ENCODE measurements at places on chromosomes 6 and 20.

DNA sequence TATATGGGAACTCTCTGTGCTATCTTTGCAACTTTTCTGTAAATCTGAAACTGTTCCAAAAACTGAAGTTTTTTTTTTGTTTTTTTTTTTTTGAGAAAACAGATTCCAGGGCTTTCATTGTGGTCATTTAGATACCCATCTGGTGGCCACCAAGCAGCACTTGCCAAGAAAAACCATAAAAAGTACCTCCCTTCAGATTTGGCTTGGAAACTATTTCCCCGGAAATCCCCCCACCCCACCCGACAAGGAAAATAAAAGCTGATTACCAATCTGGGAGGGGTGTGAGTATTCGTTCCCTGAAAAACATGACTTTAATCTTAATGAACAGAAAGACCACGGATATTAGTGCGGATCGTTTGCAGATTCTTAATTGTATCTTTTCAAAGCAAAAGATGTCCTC is 1.9 kb downstream of the NFATC2 start:
- no peak for DNase-seq

GRCh38 chr6:35370124-35370741 is 27.9 kb downstream of the PPARD start:
- DNase-seq = no peak

GRCh38 chr6:51865176-51865575 is 222.2 kb downstream of the PKHD1 start:
- no peak for DNase-seq

DNA sequence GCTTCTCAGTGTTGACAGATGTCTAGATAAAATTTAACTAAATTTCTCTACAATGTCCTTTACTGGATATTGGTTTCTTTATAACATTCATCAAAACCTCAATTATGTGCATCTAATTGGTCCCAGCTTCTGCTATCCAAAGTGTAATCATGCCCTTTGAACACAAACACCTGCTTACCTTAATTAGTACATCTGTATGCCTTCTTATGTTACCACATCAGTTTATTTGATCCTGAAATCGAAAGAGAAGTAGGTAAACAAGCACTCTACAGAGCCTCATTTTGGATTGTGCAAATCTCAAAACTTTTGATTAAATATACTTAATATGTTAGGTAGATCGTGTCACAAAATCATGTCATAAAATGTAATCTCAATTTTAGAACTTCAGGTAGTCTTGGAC is 36.5 kb downstream of the TAB2 start:
- DNase-seq = no peak

- DNase-seq = no peak
These were observed 31.5 kb downstream of the SNX5 start for GRCh38 chr20:17936761-17937732.

GRCh38 chr6:156219973-156220372 is 557.2 kb upstream of the ARID1B start:
- no peak for DNase-seq

DNA sequence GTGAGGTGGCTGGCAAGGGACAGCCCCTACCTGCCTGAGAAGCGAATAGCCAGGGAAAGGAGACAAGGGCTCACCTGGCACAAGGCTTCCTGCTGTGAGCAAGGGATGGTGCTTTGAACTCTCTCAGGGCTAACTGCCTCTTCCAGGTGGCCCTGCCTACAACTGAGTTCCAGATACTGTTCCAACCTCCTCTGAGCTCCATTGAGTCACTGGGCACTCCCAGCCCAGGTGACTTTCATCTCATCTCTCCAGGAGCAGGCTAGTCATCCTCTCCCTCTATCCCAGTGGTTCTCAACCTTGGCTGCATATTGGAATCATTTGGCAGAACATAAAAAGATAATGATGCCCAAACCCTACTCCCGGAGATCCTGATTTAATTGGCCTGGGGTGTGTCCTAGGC is 374.0 kb upstream of the ZFP64 start:
- no peak for DNase-seq

GRCh38 chr6:20198775-20199174 is 13.5 kb downstream of the MBOAT1 start:
- DNase-seq = no peak

DNA sequence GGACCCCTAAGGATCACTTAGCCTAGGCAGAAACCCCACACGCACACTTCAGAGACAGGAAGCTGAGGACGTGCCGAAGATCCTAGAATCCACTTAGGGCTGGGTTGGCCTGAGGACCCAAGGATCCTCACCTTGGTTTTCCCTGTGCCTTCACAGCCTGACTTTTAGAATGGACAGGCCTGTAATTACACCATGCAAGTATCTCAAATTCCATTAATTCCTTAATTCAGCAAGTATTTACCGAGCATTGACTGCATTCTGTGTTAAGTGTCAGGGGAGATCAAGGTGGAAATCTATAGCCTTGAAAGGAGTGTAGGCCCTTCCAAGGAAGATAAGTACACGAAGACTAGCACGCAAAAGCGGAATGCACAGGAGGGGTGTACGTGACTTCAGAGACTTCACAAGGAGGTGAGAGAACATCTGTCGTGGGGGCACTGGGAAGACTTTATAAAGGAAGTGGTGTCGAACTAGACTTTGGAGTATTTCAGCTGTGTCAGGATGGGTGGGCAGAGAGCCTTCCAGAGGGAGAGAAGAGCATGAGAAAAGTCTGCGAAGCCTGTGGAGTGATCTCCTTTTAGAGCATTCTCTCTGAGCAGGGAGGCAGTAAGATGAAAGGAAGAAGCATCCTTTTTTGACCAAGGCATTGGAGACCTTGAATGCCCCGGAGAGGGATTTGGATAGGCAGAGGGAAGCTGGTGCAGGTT is 4.0 kb downstream of the DSP start:
- DNase-seq = no peak

GRCh38 chr6:31899882-31900722 is 1.8 kb downstream of the ZBTB12 start:
- DNase-seq = no peak

- DNase-seq = no peak
These were observed 150.5 kb upstream of the PTPN1 start for GRCh38 chr20:50359607-50360217.

DNA sequence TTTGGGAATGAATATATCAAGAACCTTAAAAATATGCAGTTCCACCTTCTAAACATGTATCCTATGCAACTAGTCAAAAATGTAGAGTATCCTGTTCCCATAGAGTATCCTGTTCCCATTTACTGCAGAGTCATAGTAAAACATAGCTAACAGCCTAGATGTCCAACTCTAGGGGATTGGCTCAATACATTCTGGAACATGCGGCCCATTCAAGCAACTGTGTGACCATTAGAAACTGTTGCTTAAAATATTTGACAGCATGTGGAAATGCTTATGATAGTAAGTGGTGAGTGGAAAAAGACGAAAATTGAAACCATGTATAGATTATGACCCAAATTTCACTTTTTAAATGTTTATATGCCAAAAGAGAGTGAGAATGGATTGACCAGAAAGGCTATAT is 11.2 kb downstream of the FOXP4 start:
- no peak for DNase-seq

DNA sequence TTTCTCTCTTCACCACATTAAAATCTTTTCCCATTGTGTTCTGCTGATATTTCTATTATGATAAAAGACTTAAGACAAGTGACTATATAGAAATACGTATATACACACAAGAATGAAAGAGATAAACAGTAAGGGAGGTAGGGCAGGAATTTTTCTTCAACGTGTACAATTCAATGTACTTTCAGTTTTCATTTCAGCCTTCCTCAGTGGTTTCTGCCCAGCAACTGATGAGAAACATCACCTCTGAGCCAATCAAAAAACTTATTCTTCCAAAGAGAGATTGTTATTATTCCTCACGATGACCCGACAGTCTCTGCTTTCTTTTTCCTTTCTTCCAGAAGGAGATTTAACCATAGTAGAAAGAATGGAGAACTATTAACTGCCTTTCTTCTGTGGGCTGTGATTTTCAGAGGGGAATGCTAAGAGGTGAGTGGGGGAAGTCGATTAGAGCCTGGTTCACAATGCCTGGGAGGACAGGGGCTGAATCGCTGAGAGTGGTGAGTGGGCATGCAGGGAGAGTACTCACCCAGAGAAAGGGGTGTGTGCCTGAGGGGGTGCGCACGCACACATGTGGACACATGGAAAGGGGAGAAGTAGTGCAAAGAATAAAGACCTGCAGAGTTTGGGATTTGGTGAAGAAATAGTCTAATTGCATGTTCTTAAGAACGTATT is at the start of gene BTN3A1:
TSS of gene BTN3A1 (plus strand) at position 289 of the 672 bp plus-strand sequence. CDS start 3,289 bp downstream, outside the sequence.
- DNase-seq = peak; percentile 68

DNA sequence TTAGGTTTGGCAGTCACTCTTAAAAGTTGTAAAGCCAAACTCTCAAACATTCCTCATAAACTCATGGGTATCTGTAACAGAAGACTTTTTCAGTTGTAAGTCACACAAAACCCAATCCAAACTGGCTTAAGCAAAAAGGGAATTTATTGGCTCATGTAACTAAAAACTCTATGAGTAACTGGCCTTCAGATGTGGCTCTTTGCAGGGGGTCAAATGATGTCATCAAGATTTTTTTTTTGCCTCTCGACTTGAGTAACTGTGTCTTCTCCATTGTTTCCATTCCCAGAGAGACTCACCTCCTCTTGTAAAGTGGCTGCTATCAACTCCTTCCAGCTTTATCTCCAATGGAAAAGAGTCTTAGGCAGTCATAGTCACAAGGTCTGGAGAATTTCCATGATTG is 645.0 kb downstream of the DHX35 start:
- no peak for DNase-seq

- no peak for DNase-seq
These were observed 422.7 kb downstream of the TFAP2B start for GRCh38 chr6:51241376-51241775.

- DNase-seq = no peak
These were observed 77.6 kb upstream of the BACH2 start for GRCh38 chr6:90374201-90374600.

- no peak for DNase-seq
These were observed 125.0 kb upstream of the GRIK2 start for GRCh38 chr6:101268541-101268940.

DNA sequence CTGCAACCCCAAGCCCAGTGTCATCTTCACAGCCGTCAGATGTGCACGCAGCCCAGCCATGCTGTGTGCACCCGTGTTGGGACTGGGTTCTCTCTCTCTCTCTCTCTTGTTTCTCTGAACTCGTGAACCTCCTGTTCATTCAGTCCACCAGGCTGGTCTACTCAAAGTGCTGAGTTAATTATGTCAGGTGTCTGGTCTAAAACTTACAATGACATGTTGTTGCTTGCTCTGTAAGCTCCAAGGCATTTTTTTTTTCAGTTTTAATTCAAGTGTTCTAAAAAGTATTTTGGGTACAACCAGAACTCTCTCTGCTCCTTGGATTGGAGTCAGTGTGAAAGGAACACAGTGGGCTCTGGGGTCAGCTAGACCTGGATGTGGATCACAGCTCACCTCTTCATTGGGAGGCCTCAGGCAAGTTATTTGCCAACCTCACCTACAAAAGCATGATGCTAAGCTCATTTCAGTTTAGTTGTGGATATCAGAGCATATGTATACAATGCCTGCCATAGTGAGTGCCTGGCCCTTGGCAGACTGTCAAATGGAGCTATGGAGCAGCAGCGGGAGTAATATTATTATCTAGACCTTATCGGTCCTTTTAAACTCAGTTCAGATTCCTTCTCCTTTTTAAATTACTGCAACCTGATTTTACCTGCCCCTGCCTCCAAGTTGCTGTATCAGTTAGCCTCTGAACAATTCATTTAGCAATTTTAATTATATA is 59.5 kb downstream of the PLEKHG1 start:
- no peak for DNase-seq

- no peak for DNase-seq
These were observed 43.0 kb upstream of the CCND3 start for GRCh38 chr6:41984623-41985022.

DNA sequence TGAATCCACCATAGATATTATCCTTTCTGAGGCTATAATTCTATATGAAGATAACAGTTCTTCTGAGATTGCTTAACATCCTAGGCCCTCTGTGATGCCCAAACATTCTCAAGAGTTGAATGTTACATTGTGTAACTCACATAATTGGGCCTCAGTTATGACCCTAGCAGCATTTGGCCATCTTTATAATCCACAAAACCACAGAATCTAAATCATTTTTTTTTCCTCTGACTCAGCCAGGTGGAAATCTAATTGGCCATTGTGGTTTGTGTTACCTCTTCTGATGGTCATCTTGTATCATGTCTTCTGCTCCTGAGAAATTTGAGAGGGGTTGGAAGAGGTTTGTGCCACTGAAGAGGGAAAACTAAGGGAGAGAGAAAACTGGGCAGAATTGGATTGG is 99.5 kb downstream of the LINC00237 start:
- DNase-seq = no peak

DNA sequence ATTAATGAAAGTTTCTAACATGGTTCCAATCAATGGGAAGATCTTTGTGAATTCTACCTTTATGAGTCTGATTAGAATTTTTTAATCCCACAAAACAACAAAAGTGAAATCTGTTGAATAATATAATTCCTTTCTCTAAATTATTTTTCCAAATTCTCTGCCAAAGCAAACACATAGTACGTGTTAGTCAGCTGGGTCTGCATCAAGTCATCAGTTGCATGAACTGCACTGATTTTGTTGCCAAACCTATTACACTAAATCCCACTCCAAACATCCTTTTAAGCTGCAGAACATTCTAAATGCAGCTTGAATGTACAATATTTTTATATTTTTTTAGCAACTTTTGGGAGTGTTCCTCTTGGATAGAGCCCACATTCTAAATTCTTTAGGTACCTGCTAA is 199.0 kb upstream of the HSF2 start:
- DNase-seq = no peak

DNA sequence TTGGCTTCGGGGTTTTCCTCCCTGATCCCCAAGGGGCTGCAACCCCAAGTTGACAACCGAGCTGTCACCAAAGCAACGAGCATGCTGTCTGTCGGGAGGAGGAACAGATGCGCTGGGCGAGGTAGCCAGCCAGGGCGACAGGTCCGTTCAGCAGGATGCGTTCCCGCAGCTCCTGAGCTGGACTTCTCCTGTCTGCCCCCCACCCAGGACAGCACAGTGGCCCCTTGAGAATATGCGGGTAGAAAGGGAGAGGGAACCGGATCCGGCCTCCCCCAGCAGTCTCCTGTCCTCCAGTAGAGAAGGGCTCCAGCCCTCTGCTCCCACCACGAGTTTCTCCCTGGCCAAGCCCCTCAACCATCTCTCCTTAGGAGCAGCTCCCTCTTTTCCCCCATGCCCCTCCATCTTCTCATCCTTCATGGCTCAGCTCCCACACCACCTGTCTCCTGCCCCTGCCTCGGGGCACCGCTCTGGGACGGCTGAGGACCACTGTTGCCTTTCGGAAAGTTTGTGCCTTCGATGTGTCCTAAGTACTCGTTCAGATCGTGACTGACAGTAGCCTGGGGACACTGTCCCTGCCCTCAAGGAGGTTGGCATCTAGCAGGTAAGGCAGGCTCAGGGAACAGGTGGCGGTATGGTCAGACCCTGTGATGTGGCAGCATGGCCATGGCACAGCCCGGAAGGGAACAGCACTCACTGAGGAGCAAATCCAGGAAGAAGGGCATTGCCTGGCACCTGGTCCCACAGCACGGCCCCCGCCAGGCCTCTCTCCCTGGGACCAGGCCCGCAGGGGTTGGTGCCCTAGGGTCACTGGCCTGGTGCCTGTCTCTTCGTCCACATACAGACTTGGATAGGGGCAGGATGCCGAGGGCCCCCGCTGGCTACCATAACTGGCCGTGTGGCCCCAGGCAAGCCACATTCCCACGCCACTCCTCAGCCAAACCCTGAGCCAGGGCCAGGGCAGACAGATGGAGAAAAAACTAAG is 96.3 kb downstream of the ASXL1 start:
- no peak for DNase-seq

Data from mesothelial cell of epicardium (in vitro differentiated cells).